Esophagus muscularis mucosa (tissue), 4 donors: ENCODE measurements at places on chromosomes 2 and 18. TPM values are rescaled to one million over a fixed set of nuclear protein-coding genes. Genes with fewer than 3 reads are reported as not detected.

The RAX gene
- not detected for total RNA-seq

The AQP12B gene
- total RNA-seq: not detected

The CNGA3 gene
- total RNA-seq: 5.2 TPM

The LONRF2 gene
- 33.6 TPM for total RNA-seq

The GCG gene
- total RNA-seq: not detected

The ERICH2 gene
- total RNA-seq: not detected

The UGT1A10 gene
- not detected for total RNA-seq

The IL1RL1 gene
- total RNA-seq: 4.3 TPM

The DUSP19 gene
- 4.6 TPM for total RNA-seq

The GALNT14 gene
- total RNA-seq: not detected

The CCDC178 gene
- 2.2 TPM for total RNA-seq

The TUBA4B gene
- not detected for total RNA-seq

- no peaks in the 10 kb centered on the region for H3K27me3 ChIP-seq
- DNase-seq: no peak
- H3K4me1 ChIP-seq: no peaks in the 10 kb centered on the region
- H3K36me3 ChIP-seq: no peaks in the 10 kb centered on the region
- H3K4me3 ChIP-seq: no peak overlapping the region
Measured at GRCh38 chr18:61998957-61999356, 106.2 kb upstream of the RNF152 start.

- H3K27ac ChIP-seq: peak overlapping the region; percentile 98
- peak overlapping the region; percentile 55 for H3K4me3 ChIP-seq
- H3K36me3 ChIP-seq: no peaks in the 10 kb centered on the region
- H3K27me3 ChIP-seq: no peaks in the 10 kb centered on the region
Measured at GRCh38 chr2:231612456-231613330, 20.0 kb downstream of the TEX44 start.

DNA sequence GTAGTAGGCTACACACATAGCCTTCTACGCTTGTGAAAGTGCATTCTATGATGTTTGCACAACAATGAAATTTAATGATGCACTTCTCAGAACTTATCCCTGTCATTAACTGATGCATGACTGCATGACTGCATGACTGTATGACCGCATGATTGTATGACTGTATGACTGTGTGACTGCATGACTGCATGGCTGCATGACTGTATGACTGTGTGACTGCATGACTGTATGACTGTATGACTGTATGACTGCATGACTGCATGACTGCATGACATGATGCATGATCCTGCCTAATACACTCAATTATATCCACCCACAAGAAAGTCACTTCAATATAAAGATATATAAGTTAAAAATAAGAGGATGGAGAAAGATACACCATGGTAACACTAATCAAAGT is 365.4 kb upstream of the FSIP2 start:
- no peak overlapping the region for H3K27ac ChIP-seq
- DNase-seq: no peak
- H3K36me3 ChIP-seq: no peaks in the 10 kb centered on the region

GRCh38 chr2:16871411-16871810 is 205.8 kb upstream of the CYRIA start:
- H3K27me3 ChIP-seq: no peaks in the 10 kb centered on the region
- H3K27ac ChIP-seq: no peak overlapping the region
- no peak overlapping the region for H3K4me3 ChIP-seq
- H3K36me3 ChIP-seq: no peaks in the 10 kb centered on the region

DNA sequence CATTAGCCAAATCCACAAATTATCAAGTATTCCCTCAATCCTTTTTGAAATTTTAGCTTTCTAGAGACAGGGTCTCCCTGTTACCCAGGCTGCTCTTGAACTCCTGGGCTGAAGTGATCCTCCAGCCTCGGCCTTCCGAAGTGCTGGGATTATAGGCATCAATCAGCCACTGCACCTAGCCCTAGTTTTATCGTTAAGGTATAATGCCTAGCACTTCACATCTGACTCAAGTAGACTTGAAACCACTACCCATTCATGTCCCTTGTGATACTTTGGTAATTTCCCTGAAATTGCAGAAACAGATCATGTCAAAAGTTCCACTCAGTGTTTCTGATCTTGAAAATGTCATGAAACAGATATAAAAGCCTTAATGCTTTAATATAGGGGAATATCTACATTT is 26.3 kb downstream of the MEX3C start:
- no peaks in the 10 kb centered on the region for H3K27me3 ChIP-seq
- H3K4me3 ChIP-seq: no peak overlapping the region
- peaks cover 9% of the 10 kb centered on the region for H3K36me3 ChIP-seq
- DNase-seq: no peak
- H3K4me1 ChIP-seq: no peaks in the 10 kb centered on the region

DNA sequence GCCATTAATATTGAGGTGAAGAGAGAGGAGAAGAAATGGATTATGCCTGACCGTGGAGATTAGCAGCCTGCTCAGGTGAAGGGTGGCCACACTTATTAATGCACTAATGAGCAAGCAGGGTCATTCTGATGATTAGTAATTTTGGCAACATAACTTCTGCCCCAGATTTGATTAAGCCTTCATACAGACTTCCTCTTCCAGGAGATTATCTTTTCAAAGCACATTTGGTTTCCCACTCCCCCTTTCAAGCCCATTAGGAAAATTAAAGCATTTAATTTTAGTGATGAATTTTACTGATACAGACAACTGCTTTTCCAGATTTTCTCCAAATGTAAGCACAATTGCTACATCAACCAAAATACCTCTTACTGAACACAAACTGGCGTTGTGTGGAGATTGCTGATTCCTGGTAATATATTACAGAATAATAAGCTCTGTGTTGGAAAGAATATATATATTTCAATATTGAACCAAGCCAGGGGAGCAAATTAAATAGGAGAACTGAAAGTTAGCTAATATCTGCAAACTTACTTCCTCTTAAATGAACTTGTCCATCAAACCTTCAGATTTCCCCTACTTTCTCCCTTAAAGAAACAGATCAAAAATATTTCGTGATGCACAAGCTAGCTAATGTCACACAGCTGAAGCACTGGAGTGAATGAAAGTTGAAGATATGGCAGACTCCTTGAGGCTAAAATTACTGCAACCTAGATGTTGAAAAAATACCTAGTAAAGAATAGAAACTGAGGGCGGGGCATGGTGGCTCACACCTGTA is 140.8 kb downstream of the FAM210A start:
- H3K27me3 ChIP-seq: no peaks in the 10 kb centered on the region
- H3K36me3 ChIP-seq: no peaks in the 10 kb centered on the region
- H3K4me3 ChIP-seq: no peak overlapping the region
- H3K4me1 ChIP-seq: peaks cover 31% of the 10 kb centered on the region

DNA sequence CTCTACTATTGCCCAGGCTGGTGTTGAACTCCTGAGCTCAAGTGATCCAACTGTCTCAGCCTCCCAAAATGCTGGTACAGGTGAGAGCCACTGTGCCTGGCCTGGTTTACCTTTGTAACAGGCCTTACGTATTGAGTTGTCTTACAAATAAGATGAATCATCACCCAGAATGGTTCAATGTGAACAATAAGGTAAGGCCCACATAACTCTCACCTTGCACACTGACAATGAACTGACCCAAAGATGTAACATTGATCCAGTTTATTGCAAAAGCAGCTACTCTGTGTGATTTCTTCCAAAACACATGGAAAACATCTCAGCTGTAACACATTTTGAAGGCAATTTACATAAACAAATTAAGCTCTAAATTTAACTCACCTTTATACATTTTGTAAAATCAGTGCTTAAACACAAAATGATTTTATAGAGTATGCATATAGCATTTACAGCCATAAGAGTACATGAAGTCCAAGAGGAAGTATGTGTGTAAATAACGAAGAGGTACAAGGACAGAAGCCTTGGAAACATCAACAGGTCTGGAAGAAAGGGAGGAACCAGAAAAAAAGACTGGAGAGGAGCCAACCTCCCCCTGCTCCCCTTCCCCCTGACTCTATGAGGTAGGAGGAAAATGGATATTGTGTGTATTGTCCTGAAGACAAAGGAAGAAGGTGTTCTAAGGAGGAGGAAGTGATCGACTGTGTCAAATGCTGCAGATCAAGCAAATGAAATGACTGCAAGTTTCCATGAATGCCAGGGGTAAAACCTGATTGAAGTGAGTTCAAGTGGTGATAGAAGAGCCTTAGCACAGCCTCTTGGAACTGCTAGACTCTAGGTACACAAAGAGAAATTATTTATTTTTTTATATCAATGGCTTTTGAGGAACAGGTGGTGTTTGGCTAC is 5.6 kb upstream of the WDFY1 start:
- H3K4me3 ChIP-seq: no peak overlapping the region
- peaks cover 10% of the 10 kb centered on the region for H3K4me1 ChIP-seq
- H3K27ac ChIP-seq: no peak overlapping the region
- no peaks in the 10 kb centered on the region for H3K36me3 ChIP-seq

- no peak for DNase-seq
- H3K27me3 ChIP-seq: no peaks in the 10 kb centered on the region
- H3K36me3 ChIP-seq: no peaks in the 10 kb centered on the region
- H3K27ac ChIP-seq: peak within 1 kb of the TSS; percentile 99
- H3K4me1 ChIP-seq: peaks cover 17% of the 10 kb centered on the region
Measured at GRCh38 chr18:12657684-12658425, at the start of gene SPIRE1. Gene SPIRE1 (minus strand): TSS chr18:12658107. CDS start chr18:12657866, 241 bp downstream.

GRCh38 chr2:201953396-201953795 is 80.3 kb upstream of the FZD7 start:
- H3K4me3 ChIP-seq: no peak overlapping the region
- H3K4me1 ChIP-seq: peaks cover 17% of the 10 kb centered on the region
- H3K36me3 ChIP-seq: no peaks in the 10 kb centered on the region

- no peak for DNase-seq
- no peak overlapping the region for H3K27ac ChIP-seq
- H3K27me3 ChIP-seq: no peaks in the 10 kb centered on the region
- H3K4me3 ChIP-seq: no peak overlapping the region
- peaks cover 15% of the 10 kb centered on the region for H3K4me1 ChIP-seq
Measured at GRCh38 chr2:61353909-61354308, 117.0 kb downstream of the USP34 start.

DNA sequence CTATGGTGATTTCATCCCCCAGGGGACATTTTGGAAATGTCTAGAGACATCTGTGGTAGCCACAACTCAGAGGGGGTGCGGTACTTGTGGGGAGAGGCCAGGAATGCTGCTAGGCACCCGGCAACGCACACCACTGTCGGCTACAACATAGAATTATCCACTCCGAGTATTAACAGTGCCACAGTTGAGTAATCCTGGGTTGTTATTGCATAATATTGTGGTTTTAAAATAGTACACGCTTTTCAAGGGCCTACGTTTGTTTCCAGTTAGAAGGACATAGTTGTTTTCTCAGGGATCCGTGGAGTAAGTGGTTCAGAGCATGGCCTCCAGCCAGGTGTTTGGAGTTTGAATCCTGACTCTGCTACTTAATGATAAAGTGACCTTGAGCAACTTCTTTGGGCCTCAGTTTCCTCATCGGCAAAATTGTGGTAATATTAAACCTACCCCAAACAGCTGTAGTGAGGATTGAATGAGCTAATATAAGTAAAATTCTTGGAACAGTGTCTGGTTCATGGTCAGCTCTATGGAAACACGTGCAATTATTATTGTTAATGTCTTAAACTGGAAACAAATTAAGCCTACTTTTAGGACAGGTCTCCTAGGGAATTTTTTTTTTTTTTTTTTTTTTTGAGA is 24.5 kb downstream of the CYP27A1 start:
- H3K4me1 ChIP-seq: peaks cover 27% of the 10 kb centered on the region
- DNase-seq: peak; percentile 92
- no peak overlapping the region for H3K4me3 ChIP-seq
- peak overlapping the region; percentile 70 for H3K27ac ChIP-seq
- no peaks in the 10 kb centered on the region for H3K36me3 ChIP-seq
- no peaks in the 10 kb centered on the region for H3K27me3 ChIP-seq

DNA sequence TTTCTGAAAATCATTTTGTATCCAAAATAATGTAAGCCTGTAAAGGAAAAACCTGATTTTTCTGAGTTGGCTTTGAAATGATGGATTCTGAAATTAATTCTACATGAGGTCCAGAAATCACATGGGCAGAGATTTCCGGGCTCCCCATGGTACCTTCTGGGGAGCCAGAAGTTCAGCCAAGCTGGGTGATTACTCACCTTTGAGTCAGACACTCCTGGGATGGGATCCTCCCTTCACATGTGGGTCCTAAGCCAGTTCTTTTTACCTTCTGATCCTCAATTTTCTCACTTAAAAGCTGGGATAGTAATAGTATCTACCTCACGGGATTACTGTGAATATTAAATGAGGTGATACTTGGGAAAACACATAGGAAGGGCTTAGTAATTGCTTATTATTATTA is 179.8 kb upstream of the EPAS1 start:
- H3K4me1 ChIP-seq: peaks cover 32% of the 10 kb centered on the region
- no peak overlapping the region for H3K4me3 ChIP-seq
- no peak overlapping the region for H3K27ac ChIP-seq
- no peaks in the 10 kb centered on the region for H3K27me3 ChIP-seq
- no peaks in the 10 kb centered on the region for H3K36me3 ChIP-seq

DNA sequence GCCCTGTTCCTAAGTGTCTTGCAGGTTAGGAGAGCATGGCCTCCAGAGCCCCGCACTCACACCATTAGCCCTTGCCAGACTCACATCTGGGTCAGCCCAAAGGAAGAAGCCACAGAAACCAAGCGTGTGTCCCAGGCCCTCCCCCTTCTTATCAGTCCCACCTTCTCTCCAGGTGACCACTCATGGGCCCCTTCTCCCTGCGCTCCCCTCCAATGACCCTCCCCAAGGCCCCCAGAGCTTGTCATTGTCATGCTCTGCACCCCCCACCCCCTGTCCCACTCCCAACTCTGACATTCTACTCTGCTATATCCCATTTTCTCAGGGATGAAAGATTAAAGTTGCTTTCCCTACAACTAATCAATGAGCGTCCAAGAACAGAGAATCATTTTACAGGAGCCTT is 30.1 kb downstream of the CAPN14 start:
- H3K27ac ChIP-seq: no peak overlapping the region
- peaks cover 4% of the 10 kb centered on the region for H3K27me3 ChIP-seq
- no peaks in the 10 kb centered on the region for H3K36me3 ChIP-seq

GRCh38 chr2:25620077-25620476 is 53.3 kb downstream of the DTNB start:
- H3K4me3 ChIP-seq: no peak overlapping the region
- no peak overlapping the region for H3K27ac ChIP-seq
- no peak for DNase-seq
- no peaks in the 10 kb centered on the region for H3K36me3 ChIP-seq
- peaks cover 10% of the 10 kb centered on the region for H3K4me1 ChIP-seq
- no peaks in the 10 kb centered on the region for H3K27me3 ChIP-seq

GRCh38 chr2:63658176-63658968 is 69.6 kb downstream of the MDH1 start:
- no peak for DNase-seq
- H3K36me3 ChIP-seq: no peaks in the 10 kb centered on the region
- no peak overlapping the region for H3K27ac ChIP-seq
- H3K4me3 ChIP-seq: no peak overlapping the region
- no peaks in the 10 kb centered on the region for H3K4me1 ChIP-seq
